ENCODE measurements at places on chromosomes 13 and 19. TPM values are rescaled to one million over a fixed set of nuclear protein-coding genes. Genes with fewer than 3 reads are reported as not detected.

The MIA gene
- 0.26 TPM for total RNA-seq

The PSG6 gene
- 0.17 TPM for total RNA-seq

The ZNF471 gene
- 9.2 TPM for total RNA-seq

The PLK5 gene
- total RNA-seq, result not detected

The ZNF667 gene
- 6.4 TPM for total RNA-seq

The FFAR2 gene
- not detected for total RNA-seq

The LRG1 gene
- not detected for total RNA-seq

The SMIM24 gene
- not detected for total RNA-seq

The PEG3 gene
- total RNA-seq, result 3.9 TPM

The CLC gene
- not detected for total RNA-seq

Measured in fibroblast of lung (primary cell).